ENCODE measurements at places on chromosomes 12 and 14.
A peak's percentile ranks its signal among the peaks of the same experiment; 100 is the strongest.

GRCh38 chr12:88698471-88698870 is 118.2 kb upstream of the KITLG start:
- no peak for DNase-seq

GRCh38 chr14:104140463-104141331 is 2.3 kb downstream of the KIF26A start:
- no peak for DNase-seq

GRCh38 chr12:89051065-89051677 is 301.1 kb downstream of the DUSP6 start:
- DNase-seq = peak; percentile 70

DNA sequence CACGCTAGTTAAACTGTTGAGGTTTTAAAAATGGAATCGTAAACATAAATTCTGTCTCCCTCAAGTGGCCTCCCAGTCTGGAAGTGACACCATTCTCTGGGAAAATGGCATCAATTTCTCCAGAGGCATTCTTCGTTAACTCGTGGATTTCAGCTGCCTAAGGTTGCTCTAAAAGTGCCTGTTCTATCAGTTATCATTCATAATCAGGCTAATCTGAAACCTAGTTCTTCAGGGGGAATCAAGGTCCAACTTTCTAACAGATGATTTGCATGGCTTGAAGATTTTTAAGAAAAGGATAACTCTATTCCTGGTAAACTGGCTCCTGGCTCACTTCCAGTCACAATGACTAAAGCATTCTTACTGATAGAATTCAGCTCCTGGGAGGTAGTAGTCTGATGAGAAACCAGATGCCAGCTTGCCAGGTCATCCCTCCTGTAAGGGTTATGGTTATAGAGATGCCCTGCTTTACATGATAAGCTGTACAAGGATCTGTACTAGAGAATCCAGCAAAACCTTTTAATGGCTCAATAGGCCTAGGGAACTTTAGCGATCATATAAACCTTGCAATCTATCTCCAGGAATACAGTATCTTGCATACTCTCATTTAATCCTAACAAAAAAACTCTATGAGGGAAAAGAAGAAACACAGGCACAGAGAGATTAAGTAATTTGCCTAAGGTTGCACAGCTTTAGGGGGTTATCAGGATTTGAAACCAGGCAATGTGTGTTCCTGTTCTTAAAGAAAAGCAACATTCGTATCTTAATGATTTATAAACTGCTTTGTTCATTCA is 1.5 kb downstream of the L3HYPDH start:
- peak; percentile 90 for DNase-seq

- DNase-seq = peak; percentile 66
Observed at GRCh38 chr12:93025145-93026103, 96.3 kb upstream of the EEA1 start.

DNA sequence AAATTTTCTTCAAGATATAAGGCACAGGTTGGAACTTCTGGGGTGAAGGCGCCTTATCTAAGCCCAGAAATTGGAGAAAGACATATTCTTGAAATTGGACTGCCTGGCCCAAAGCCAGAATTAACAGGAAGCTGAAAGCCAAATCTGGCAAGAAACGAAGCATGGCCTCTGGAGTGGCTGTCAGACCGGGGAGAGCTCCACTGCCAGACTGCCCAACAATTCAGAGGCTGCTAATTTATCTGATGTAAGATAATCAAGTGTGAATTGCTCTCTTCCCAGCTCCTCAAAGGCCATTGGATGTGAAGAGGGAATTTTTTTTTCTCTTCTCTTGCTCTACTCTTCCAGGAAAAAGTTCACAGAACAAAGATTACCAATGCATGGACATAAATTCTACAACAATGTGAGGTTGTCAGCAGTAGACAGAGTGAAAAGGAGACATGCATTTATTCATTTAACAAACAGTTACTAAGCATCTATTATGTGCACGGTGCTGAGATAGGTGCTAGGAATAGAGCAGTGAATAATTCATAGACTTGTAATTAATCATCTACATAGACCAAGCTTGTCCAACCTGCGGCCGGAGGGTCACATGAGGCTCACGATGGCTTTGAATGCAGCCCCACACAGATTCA is at the start of gene GDF3:
GDF3 (minus strand) TSS at position 210 of the 632 bp plus-strand sequence; CDS start at position 163, 47 bp downstream.
- DNase-seq = no peak

DNA sequence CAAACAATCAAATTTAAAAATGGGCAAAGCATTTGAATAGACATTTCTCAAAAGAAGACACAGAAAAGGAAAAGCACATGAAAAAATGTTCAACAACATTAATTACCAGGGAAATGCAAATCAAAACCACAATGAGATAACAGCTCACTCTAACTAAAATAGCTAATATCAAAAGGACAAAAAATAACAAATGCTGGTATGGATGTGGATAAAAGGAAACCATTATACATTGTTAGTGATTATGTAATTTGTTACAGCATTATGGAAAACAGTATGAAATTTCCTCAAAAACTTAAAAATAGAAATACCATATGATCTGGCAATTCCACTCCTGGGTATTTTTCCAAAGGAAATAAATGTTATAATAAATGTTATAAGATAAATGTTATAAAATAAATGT is 52.9 kb downstream of the DUSP6 start:
- no peak for DNase-seq

GRCh38 chr12:103687253-103687652 is 100.2 kb downstream of the STAB2 start:
- DNase-seq = no peak

GRCh38 chr12:47892819-47893218 is 12.0 kb downstream of the VDR start:
- DNase-seq = no peak

DNA sequence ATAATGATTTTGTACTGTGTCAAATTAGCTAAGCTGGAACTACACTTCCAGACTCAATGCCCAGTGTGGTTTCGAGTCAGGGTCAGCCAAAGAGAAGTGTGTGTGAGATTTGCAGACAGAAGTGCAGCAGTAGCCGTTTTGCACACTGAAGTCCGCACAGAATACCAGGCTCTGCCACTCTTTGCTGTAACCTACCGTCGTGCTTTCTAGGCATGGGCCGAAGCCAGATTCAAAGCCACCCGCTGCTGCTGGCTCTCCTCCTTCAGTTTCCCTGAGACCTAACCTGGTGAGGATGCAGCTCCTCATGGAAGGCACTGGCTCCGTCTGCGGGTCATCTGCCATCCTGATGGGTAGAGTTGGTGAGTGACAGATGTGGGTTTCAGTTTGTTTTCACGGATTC is 48.8 kb downstream of the LRTM2 start:
- DNase-seq = no peak

GRCh38 chr14:92516966-92517506 is 3.5 kb downstream of the RIN3 start:
- no peak for DNase-seq

DNA sequence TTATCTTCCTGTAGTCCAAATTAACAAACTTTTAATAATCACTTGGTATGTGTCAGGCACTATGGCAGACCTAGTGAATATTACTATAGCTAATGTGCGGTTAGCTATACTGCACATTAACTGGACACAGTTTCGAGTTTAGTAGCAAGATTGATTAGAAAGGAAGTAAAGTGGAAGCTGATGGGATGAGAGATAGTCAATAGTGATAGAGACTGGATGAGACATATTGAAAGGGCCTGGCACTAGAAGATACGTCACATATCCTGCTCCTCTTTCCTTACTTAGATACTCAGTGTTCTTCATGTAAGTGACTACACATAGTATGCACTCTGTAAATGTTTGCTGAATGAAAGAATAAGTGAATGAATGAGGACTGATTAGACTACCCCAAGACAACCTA is 5.5 kb downstream of the TBK1 start:
- no peak for DNase-seq

GRCh38 chr12:82810568-82810967 is 123.9 kb downstream of the TMTC2 start:
- DNase-seq = no peak

DNA sequence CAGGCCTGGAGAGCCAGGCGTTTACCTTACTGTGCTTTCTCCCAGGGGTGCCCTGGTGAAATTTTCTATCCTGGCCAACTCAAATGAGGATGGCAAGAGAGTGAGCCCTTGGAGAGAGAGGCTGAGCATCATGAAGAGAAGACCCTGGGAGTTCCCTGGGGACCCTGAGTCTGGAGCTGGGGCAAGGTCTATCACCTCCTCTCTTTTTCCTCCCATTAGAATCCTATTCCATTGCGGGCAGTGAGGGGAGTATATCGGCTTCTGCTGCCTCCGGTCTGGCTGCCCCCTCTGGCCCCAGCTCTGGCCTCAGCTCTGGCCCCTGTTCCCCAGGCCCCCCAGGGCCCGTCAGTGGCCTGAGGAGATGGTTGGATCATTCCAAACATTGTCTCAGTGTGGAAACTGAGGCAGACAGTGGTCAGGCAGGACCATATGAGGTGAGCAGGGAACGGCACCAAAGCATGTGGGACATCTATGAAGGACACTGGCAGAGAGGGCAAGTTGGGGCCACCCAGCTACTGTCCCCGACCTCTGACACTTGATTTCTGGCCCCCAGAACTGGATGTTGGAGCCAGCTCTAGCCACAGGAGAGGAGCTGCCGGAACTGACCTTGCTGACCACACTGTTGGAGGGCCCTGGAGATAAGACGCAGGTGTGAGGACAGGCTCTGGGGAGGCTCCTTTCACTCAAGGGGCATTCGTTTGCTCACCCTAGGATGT is 1.6 kb downstream of the ARHGEF25 start:
- no peak for DNase-seq

DNA sequence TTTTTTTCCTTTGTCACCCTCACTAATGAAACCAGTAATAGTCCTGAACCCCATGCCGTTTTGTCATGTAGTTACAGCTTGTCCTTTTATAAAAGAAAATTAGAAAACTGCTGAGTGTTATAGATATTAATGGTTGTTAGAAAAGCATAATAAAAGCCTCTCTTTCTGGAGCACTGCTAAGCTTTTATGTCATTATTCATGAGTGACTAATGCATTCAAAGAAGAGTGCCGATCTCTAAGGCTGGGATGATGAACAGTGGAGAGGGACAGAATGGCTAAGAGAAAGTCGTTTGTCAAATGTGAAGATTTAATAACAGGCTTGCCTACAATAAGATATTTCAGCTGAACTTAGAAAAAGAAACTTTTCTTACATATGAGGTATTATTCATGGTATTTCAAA is 121.6 kb downstream of the MGAT4C start:
- peak; percentile 43 for DNase-seq

DNA sequence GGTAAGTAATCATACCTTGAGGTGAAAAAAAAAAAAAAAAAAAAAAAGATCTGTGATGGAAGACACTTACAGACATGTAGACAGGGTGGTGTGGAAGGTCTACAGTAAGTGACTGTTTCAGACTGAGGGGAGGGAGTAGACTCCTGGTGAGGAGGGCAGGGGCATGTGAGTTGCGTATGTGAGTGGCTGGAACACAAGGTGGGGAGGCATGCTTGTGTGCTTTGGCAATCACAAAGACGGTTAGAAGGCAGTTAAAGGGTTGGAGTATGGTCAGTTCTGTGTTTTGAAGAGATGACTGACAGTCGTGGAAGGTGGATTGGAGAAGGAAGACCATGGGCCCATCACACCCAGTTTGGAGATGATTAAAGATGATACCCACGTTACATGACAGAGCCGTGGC is 65.2 kb downstream of the ETV6 start:
- DNase-seq = no peak

DNA sequence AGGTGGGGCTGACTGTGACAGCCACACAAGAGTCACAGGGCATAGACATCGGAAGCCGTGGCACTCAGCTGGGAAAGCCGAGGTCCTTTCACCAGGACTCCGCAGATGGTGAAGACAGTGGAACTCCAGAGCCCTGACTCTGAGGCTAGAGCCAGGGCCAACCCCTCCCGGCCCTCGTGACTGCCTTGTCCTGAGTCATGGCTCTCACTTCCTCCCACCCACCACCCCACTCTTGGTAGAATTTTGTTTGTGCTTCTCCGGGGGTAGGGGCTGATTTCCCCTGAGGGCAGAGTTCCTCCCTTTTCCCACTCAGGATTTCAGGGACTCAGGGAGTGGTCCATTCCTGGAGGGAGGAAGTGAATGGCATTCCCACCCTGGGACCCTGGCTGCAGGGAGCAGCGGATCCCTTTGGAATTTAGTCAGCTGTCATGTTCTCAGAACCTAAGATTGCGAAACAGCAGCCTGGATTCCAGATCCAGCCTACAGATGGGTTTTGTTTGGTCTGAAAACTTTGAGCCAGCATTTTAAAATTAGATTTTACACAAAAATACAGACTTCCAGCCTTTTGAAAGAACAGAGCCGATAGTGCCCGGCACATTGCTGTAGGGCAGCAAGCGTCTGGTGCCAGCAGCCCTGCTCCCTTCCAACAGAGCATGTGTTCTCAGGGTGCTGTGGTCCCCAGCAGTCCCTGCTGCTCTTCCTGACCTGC is 50.7 kb downstream of the TPCN1 start:
- DNase-seq = peak; percentile 77

- DNase-seq = no peak
Observed at GRCh38 chr12:55744340-55745030, 1.6 kb downstream of the GDF11 start.

DNA sequence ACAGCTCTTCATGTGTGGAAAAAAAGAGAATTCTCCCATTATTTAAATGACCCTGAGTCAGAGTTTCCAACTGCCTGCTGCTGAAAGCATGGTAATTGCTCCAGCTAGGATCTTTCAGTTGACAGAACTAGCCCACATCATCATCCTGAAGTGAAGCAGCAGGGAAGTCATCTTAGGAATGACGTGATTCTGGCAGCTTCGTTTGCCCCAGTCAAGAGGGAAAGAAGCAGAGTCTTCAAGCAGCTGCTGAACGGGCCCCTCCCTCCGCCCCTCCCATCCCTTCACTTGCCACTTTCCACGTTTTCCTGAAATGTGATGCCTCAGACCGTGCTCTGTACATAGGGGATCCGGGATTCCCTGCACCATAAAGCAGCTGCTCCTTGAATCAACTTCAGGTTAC is 455.0 kb upstream of the TMEM132C start:
- peak; percentile 72 for DNase-seq

DNA sequence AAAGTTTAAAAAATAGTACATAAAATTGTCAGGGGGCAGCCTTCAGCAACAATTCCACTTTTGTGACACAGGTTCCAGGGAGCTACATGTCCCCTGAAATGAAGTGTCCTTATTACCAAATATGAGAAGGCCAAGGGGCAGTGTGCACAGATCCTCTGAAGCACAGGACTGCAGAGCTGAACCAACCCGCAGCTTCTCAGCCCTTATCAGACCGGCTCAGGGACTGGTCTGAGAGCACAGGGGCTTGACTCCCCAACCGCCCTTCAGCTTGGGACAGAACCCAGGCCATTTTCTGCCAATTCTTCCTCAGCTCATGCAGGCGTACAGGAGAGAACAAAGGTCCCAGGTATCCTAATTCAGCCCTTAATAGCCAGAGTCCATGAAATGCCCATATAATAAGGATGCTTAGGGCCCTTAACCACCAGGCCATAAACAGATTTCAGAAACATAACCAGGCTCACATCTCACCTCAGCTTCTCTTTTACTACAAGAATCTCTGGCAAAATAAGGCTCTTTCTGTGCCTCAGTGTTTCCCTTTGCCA is 221.3 kb downstream of the ANO2 start:
- no peak for DNase-seq

- DNase-seq = no peak
Observed at GRCh38 chr12:115584156-115584555, 693.3 kb downstream of the MED13L start.

- DNase-seq = no peak
Observed at GRCh38 chr12:124492879-124493808, 74.3 kb downstream of the NCOR2 start.
